EL (cell line): ENCODE measurements at places on chromosomes 1 and 21.

GRCh38 chr1:234960722-234961455 is 167.7 kb downstream of the TOMM20 start:
- no peak for DNase-seq

GRCh38 chr1:236010443-236010842 is 54.4 kb downstream of the NID1 start:
- no peak for DNase-seq

DNA sequence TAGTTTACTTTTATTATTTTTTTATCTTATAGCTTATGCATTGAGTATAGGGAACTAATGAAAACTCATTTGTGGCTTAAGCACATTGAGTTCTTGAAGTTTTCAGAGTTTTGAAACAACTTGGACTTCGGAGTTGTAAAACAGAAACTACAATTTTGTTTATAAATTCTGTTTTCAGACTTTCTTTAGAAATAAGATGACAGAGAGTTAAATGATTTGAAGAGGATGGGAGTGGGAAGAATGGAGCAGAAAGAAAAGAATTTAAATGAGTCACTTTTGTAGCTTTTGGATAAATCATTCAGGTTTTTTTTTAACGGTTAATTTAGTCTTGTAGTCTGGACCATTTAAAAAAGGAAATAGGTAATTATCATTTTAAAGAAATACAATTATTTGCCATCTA is 32.3 kb downstream of the INKA2 start:
- peak; percentile 25 for DNase-seq

- no peak for DNase-seq
Observed at GRCh38 chr1:177311586-177311985, 140.8 kb downstream of the BRINP2 start.

DNA sequence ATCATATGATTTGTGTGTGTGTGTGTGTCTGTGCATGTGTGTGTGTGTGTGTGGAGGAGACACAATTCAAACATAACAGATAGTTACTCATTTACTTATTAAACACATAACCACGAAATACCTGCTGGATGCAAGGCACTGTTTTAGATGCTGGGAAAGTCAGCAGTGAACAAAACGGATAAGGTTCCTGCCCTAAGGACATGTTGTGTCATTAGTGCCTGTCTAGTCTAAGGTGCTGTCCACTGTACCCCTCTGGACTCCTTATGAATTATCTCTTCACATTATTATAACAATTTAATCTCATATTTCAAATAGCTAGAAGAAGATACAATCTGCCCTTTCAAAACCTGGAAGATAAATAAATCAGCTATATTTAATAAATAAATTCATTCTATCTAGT is 162.4 kb downstream of the PLPPR5 start:
- DNase-seq = no peak

DNA sequence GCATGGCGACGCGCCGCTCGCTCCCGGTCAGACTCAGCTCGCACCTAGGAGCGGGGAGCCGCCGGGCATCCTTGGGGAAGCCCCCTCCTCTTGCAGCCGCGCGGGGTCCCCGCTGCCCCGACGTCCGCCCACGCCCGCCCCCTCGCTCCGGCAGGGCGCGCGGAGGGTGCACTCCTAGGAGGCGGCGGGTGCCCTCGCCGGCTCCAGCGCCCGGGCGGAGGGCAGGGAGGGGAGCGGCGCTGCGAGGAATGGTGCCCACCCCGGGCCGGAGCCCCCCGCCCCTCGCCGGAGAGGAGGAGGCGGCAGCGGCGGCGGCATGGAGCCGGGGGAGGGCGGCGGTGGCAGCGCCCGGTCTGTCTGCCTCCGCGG is 488 bp downstream of the FAM78B start:
- DNase-seq = no peak

GRCh38 chr1:167879508-167879907 is 34.4 kb downstream of the ADCY10 start:
- DNase-seq = no peak

DNA sequence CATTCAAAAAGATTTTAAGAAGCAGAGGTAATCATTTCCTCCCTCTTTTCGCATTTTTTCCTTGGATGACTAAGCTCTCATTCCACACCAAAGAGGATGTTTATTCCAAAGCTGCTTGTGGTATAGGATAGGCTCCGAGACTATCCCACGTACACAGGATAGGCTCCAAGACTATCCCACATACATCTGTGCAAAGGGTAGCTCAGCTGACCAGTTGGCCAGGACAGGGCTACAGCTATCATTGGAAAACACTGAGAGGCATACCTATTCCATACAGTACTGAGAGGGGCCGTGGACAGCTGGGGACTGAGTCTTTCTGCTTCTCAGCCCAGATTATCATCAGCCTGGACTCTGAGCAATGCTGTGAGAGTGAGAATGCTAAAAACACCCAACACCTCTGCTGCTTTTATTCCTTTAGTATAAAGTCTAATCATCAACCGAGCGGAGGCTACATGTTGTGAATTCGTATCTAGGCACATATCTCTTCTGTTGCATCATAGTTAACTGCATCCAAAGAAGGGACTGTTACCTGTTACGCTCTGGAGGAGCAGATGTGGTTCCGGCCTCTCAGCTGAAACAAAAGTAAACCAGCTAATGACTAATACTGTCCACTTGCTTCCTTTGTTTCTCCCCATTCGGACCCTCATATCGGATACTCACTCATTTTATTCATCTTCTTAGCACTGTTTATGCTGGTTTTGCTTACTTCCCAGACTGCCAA is 141.0 kb downstream of the TNFSF18 start:
- DNase-seq = peak; percentile 98

DNA sequence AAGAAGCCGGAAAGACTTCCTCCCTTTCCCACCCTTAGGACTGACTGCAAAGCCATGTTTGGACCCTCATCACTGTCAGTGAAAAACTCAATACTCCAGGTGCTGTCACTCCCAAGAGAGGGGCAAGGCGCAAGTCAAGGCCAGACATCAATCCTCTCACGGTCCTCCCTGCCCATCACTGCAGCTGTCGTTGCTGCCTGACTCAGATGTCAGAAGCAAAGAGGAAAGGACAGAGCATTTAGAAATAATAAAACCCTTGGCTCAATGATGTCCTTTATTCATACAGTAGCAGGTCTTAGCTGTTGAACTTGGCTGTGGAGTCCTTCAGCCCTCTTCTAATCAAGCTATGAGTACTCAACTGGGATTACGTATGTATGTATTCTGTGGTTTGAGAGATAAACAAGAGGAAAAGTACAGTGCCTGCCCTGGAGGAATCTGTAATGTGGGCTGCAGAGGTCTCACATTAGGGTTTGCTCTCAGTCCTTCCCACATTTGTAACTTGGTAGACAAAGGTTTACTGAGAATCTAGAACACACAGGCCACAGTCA is 13.5 kb downstream of the SUSD4 start:
- DNase-seq = no peak

- DNase-seq = no peak
Observed at GRCh38 chr21:37413553-37414291, 47.1 kb downstream of the DYRK1A start.

DNA sequence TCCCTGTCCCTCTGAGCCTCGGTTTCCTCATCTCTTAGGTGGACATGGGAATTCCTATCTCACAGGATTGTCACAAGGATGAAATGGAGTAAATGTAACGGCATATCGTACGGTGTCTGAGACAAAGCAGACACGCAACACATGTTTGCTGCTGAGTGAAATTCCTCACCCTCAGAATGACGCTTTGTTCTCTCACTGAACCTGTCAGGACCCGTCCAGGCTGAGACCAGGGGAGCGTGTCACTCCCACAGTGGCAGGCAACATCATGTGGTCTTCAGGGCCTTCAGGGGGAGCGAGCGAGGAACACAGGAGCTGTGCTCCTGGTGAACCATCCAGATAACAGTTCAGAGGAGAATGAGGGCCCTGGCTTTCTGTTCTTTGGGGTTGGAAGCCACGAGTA is 74.2 kb downstream of the TOMM20 start:
- DNase-seq = no peak

- no peak for DNase-seq
Observed at GRCh38 chr1:5953386-5953785, 38.8 kb downstream of the NPHP4 start.

GRCh38 chr1:185271921-185272320 is 45.1 kb downstream of the IVNS1ABP start:
- no peak for DNase-seq

- DNase-seq = no peak
Observed at GRCh38 chr1:175319912-175320230, 127.3 kb upstream of the KIAA0040 start.
